Tibial nerve (tissue), 4 donors: ENCODE measurements at places on chromosomes 5 and 9.

DNA sequence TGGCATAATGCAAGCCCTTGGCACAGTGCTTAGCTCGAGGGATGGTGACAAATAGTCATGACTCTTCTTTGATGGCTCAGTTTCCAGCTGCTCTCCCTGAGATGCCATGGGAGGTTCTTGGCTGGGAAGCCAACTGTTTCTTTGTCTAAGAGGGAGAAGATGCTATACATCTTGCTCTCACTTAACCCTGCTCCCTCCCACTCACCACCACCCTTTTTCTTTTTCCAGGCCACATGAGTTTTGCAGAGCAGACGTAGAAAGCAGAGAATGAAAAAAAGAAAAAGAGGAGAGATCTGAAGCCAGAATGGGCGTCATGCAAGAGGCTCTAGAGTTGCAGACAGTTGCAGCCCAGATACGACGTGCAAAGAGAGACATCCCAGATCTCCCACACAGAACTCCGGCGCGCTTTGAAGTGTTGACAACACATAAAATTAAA lies 160.5 kb downstream of the FGF18 start:
- DNase-seq = no peak

DNA sequence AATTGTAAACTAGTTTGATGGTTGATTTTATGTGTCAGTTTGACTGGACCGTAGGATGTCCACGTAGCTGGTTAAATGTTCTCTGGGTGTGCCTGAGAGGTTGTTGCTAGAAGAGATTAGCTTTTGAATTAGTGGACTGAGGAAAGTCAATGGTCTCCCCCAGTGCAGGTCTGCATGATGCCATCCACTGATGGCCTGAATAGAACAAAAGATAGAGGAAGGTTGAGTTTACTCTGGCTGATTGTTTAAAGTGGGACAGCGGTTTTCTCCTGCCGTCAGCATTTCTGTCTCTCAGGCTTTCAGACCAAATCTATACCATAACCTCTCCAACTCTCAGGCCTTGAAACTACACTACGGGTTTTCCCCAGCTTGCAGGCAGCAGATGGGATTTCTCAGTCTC lies 899.2 kb upstream of the WWC1 start:
- DNase-seq = no peak

- DNase-seq = no peak
Measured at GRCh38 chr5:1545805-1546355, 22.1 kb upstream of the LPCAT1 start.

GRCh38 chr9:20552874-20553557 lies 69.3 kb downstream of the MLLT3 start:
- no peak for DNase-seq

GRCh38 chr9:36937951-36938350 lies 96.1 kb downstream of the PAX5 start:
- DNase-seq = no peak

- no peak for DNase-seq
Measured at GRCh38 chr9:125527471-125528002, 179.5 kb downstream of the MAPKAP1 start.

DNA sequence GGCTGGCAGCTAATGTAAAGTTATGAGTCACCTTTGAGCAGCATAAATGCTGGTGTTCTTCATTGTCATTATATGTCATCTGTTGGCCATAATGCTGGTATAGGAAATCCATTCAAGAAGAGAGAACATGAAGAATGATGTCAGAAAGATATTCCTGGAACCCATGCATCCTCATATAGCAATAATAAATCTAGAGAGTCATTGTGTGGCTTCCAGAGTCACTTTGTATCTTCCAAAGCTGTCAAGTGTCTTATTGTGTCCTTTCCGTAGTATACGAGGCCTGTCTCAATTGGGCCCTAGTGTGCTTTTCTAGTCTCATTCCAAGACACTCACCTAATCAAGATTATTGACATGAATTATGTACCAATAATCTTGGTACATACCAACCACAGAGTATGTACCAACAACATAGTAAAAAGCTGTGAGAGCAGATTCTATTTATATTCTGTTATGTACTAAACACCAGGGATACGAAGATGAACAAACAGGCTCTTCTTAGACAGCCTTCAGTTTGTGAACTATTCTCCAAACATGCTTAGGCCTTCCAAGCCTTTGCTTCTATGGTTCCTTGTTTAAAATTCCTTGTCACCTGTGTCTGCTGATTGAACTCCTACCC lies 110.1 kb downstream of the ERCC6L2 start:
- no peak for DNase-seq

DNA sequence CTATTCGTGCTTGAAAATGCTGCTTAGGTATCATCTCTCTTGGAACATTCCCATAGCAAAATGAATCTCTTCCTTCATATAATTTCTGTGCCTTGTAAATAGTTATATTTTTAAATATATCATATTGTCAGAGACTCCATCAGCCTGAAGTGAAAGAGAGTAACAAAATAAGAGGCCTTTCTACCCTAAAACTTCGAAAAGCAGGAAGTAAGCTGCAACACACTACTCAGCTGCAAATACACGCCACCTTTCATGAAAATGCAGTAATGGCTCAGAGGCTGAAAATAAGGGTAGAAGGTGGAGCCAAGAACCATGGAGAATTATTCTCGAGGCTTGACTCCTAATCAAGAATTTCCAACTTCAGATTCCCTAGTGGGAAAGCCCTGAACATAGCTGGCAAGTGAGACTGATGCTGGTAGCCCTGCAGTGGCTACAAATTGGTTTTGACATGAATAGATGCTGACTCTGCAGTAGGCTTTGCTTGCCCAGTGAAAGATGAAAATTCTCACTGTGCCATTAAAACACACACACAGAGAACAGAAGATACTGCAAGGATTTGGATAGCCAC lies 30.2 kb upstream of the PTGER4 start:
- DNase-seq = no peak

GRCh38 chr9:80351612-80352011 lies 779.8 kb downstream of the TLE4 start:
- no peak for DNase-seq

GRCh38 chr9:113955076-113955752 lies 79.1 kb downstream of the ZNF618 start:
- DNase-seq = peak; percentile 37

GRCh38 chr9:9257999-9258498 lies 1354.8 kb downstream of the PTPRD start:
- DNase-seq = no peak

- no peak for DNase-seq
Measured at GRCh38 chr5:50763351-50763750, 96.9 kb downstream of the PARP8 start.

DNA sequence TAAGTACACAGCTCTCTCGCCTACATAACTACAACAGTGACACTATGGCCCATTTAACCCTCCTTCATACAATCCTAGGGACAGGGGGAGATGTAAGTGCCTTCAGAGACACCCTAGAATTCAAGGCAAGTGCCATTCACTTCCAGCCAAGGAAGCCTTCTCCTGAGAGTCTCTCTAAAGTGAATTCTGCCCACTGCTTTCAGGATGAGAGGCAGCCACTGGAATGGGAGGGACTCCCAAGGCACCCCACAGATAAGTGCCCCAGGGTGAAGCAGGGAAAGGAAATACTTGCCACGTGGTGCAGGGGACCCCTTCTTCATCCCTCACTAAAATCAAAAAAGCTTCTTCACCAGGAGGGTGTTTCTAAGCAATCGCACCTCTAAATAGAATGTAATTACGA lies 283.7 kb downstream of the ZNF608 start:
- no peak for DNase-seq

- no peak for DNase-seq
Measured at GRCh38 chr5:106127985-106128384, 1542.8 kb downstream of the EFNA5 start.

GRCh38 chr5:111973961-111974360 lies 217.0 kb upstream of the NREP start:
- DNase-seq = no peak

GRCh38 chr5:177025101-177025601 lies 2.7 kb downstream of the ZNF346 start:
- no peak for DNase-seq

DNA sequence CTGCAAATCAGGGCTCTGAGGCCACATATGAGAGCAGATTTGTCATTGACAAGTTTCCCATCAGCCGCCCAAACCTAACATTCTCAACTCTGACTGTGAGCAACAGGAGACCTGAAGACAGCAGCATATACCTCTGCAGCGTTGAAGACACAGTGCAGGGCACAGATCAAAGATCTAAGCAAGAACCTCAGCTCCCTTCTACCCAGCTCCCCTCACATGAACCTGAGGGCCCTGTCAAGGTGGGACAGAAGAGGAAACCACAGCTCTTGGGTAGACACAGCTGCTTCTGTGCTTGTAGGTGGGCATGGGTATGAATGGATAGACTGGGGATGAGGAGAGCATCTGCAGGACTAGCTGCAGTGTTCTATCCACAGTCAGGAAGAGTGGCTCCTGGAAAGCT lies 8.7 kb upstream of the PRSS3 start:
- no peak for DNase-seq

- no peak for DNase-seq
Measured at GRCh38 chr5:134097211-134097749, 17.2 kb upstream of the TCF7 start.

GRCh38 chr9:6052293-6052919 lies 37.0 kb upstream of the RANBP6 start:
- DNase-seq = no peak

DNA sequence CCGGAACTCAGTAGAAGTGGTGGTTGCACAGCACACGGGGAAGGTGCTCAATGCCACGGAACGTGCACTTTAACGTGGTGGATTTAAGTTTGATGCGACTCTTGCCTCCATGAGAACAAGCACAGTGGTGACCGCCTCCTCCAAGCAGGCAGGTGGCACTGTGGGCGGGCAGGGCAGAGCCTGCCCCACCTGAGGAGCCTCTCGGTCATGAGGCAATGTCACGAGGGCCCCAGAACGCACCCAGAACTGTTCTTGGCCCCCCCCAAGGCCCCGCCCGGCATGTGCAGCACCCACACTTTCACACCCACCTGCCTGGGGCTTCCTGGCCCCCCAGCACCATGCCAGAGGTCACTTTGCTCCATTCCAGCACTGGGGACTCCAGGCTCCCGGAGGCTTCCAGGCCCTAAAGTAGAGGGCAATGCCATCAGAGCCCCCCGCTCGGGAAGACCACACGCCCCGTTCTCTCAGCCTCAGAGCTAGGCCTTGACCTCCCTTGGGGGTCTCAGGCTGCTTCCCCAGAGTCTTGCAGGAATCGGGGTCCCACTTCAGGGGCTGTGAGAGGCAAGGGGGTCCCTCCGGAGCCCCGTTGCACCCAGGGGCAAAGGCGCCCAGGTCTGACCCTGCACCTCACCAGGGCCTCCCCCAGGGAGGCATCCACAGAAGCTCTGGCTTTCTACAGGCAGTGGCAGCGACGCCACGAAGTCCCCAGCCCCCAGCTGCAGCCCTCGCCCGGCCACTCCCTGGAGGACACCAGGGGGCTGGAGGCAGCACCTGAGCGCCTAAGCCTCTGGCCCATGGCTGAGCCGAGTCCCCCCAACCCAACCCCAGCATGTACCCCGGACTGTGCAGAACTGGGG lies 14.0 kb downstream of the CCDC187 start:
- no peak for DNase-seq

- no peak for DNase-seq
Measured at GRCh38 chr5:135276151-135276550, 122.9 kb downstream of the MACROH2A1 start.

DNA sequence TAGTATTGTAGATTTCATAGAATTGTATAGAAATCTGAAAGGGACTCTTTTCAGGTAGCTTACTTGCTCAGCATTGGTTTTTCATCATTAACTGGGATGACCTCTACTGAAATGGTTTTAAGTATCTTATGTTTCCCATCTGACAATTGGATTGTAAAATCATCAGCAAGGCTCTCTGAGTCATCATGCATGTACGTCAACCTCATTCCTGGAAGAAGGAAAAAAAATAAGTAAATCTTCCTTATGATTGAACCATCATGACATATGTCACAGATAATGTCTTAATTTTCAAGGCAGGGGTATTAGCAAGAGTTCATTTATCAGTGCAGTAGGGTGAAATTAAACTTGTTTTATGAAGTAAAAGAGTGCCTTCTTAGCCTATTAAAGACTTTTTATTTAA lies 74.9 kb upstream of the CER1 start:
- no peak for DNase-seq

DNA sequence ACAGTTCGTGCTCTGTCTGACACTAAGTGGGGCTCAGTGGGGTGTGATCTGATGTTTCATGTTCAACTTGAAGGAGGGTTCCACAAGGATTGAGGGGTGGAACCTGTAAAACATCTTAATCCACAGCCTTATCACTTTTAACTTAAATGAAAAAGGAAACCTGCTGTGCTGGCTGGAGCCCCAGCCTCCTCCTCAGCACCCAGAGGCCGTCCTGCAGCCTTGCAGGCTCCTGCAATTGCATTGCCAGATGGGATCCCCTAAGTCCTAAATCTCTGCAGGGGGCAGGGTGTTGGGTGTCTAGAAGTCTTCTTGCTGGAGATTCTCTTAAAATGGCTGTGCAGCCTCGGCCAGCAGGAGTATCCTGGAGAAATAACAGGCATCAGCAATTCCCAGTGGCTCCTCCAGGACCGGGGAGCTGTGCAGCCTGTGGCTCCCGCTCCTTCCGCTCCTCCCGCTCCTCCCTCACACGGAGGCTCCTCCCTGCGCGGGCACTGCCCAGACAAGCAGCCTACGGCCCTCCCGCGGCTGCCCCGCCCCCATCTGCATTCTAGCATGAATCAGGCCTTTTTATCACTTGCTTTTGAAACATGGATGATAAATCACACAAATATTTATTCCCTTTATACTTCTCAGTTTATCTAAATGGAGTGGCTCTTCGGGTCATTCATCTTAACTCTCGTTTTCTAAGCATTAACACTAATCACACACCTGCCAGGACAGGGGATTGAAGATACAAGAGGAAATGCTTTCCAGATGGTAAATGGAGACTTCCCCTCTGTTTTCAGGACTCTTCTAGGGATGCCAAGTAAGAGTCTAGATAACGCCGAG lies 131.0 kb downstream of the ADAMTS16 start:
- peak; percentile 66 for DNase-seq

GRCh38 chr5:9466697-9467096 lies 79.2 kb downstream of the SEMA5A start:
- no peak for DNase-seq

DNA sequence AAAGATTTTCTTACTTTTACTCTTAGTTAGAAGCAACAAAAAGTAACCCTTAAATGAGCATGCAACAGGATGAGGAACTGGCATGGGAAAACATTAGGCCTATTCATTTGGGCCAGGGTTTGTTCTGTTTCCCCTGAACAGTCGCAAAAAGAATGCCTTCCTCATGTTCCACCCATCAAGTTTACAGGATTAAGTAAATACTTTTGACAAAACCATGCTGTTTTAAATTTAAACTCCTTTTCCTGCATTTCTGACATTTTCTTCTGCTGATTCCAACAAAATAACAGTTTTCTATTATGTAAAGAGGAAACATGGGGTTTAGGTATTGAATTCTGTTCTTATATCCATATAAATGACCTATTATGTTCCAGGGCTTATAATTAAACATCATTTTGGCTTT lies 236.6 kb upstream of the ACTBL2 start:
- no peak for DNase-seq

- no peak for DNase-seq
Measured at GRCh38 chr5:40383749-40384651, 295.7 kb upstream of the PTGER4 start.

GRCh38 chr9:93963969-93964368 lies 8.8 kb upstream of the BARX1 start:
- no peak for DNase-seq

GRCh38 chr9:127937056-127937387 lies 632 bp downstream of the DPM2 start:
- DNase-seq = no peak

GRCh38 chr5:99543841-99544240 lies 615.0 kb upstream of the CHD1 start:
- peak; percentile 6 for DNase-seq
